Stimulated activated CD4-positive, alpha-beta T cell treated with anti-CD3 and anti-CD28 coated beads, TNF-alpha, amount 100 ng/mL, for 4 hours (primary cell): ENCODE measurements at places on chromosomes 5 and 9.

- DNase-seq, result no peak
Observed at GRCh38 chr9:83800236-83801033, 17.1 kb downstream of the GKAP1 start.

DNA sequence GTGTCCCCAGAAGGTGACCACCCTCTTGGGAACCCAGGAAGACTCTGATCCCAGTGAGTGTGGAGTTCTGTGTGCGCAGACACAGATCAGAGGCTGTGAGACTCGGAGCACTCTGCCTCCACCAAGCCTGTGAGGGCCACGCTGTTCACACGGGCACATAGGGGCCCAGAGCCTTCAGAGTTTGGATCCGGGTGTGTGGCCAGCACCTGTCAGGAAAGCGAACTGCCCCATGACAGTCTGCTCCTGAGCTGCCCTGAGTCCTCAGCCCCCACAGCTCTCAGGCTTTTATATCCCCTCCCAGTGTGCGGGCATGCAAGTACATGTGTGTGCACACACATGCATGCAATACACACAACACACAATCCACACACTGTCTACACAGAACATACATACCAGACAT lies 161.8 kb upstream of the IRX2 start:
- DNase-seq, result no peak

GRCh38 chr9:92404042-92404836 lies at the start of gene OGN:
Gene OGN (minus strand): TSS chr9:92404578. CDS start chr9:92403407, 1,171 bp downstream.
- DNase-seq, result no peak

DNA sequence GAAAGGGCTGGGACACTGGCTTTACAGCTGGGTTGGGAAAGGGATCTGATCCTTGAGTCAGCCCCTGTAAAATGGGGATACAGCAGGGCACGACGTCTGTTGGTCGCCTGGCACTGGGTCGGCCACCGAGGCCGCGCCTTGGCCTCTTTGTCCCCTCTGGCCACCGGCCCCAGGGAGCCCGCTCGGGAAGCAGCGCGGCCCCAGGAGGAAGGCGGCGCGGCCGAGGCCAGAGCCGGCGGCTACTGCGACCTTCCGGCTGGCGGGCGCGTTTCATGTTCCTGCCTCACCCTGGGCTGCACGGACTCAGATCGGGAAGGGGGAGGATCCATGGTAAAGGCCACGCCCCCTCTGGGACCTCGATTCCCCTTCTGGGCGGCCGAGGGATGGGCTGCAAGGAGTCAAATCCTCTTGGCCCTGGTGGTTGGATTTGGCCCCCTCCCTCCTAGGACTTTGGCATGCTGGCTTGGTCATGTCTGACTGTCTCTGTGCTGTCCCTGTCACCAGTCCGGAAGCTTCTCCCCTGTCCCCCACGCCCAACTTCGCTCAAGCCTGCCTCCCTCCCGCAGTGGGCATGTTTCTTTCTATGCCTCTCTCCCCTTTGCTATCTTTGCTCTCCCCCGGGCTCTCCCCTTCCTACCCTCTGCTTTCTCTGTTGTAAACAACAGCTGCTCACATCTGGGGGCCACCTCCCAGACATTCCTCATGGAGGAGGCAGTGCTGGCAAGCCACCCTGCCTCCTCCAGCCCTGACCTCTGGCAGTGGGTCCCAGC lies 25.8 kb downstream of the FPGS start:
- DNase-seq, result no peak

- DNase-seq, result no peak
Observed at GRCh38 chr9:89021154-89021803, 30.0 kb downstream of the S1PR3 start.

- no peak for DNase-seq
Observed at GRCh38 chr5:141369994-141370848, at the start of gene PCDHGB3. Gene PCDHGB3 (plus strand): TSS chr5:141370242. CDS start chr5:141370395, 153 bp downstream.

DNA sequence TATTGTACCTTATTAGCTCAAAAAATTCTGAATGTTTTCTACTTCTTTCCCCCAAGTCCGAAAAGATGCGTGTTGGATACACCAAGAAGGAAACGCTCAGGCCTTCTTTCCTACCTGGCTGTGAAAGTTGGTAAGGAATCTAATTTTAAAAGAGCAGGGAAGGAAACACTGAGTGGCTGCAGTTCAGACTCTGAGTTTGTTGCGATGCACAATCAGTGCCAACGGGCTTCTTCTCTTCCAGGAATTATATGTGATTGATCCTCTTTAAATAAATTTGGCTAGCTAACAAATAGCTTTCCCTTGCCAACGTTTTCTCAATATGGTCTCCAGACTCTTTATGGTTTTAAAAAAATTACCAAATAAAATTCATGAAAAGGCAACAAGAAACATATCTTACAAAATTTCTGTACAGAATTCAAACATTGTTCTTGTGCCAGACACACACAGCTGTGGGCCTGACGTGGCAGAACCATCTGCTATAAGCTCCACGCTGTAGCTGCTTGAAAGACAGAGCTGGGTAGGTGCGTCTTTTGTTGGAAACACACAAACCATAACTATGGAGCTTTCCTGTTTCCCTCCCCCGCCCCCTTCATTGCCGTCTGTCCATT lies 493.1 kb downstream of the ZNF608 start:
- no peak for DNase-seq

GRCh38 chr9:97300586-97300985 lies 6.9 kb upstream of the CCDC180 start:
- no peak for DNase-seq

DNA sequence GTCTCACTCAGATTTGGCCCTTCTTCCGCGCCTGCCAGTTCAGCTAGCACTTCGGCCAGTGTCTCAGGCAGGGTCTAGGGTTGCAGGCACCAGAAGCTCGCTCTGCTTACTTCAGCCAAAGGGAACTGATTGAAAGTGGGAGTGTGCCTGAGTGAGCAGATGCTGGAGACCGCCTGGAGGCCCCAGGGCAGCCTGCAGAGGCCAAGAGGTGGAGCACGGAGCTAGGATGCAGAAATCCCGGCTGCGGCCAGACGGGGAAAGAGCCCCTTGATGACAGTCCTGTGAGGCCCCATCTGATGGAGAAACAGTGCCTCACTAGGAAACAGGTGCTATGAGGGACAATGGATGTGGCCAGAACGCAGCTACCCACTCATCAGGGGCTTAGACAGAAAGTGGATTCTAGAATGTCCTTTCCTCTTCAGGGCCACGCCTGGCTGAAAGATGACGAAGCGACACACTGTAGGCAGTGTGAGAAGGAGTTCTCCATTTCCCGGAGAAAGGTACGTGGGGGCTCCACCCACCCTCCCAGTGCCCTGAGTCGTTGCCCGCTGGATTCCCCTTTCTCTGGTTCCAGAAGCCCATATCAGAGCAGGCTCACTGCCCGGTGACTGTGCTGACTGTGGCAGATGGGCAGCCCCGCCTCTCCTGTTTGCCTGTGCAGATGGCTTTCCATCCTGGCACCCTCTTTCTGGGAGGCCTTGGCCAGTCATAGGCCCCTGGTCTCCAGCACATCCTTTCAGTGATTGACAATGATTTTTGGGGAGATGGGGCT lies 16.1 kb downstream of the HNRNPH1 start:
- no peak for DNase-seq

DNA sequence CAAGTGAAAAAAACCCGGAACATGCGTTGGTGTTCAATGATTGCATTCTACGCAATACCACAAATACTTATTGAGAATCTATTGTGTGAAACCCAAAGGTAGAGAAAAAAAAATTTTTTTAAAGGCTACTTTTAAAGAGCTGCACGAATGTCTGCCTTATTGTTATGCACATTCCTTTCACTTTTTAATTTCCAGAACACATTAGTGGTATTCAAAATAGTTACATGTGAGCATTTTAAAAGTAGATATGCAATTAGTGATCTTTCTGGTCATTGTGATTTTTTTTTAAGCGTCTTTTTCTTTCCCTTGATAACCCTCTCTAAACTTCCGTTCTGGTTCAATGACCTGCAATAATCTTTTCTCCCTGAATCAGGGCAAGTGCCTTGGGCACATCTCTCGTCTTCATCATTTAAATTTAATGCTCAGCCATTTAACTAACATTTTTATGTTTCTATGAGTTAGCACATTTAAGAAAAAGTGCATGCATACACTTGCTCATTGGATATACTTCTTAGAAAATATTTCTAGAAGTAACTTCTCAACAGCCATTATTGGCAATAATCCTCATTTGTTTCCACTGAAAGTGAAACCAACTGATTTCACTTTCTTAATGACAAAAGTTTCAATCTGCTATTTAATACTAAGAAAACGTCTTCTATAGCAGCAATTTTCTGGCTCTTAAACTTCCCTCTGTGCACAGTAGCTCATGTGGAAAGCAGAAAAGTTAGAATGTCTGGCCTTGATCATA lies 80.3 kb downstream of the CDH6 start:
- DNase-seq, result no peak

DNA sequence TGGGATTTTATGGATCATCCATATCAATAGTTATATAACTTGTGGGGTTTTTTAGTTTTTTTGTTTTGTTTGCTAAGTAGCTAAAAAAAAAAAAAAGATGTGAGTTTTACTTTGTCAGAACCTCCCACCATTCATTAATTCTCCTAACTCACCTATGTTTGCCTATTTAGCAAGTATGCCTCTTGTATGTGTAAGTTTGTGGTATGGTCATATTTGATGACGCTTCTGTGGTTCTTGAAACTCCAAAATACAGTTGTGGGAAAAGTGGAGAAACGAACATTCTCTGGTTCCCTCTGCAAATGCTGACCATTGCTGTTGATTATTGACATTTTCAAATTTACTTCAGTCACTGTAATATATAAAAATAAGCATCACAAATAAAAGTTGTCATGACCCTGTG lies 75.7 kb downstream of the PBX3 start:
- DNase-seq, result no peak

- no peak for DNase-seq
Observed at GRCh38 chr5:54927097-54927746, 58.2 kb downstream of the ESM1 start.

- DNase-seq, result no peak
Observed at GRCh38 chr5:5291357-5291756, 131.1 kb upstream of the ICE1 start.

- DNase-seq, result no peak
Observed at GRCh38 chr5:9396285-9396770, 149.5 kb downstream of the SEMA5A start.

GRCh38 chr5:60540856-60541805 lies 158.8 kb downstream of the DEPDC1B start:
- no peak for DNase-seq

DNA sequence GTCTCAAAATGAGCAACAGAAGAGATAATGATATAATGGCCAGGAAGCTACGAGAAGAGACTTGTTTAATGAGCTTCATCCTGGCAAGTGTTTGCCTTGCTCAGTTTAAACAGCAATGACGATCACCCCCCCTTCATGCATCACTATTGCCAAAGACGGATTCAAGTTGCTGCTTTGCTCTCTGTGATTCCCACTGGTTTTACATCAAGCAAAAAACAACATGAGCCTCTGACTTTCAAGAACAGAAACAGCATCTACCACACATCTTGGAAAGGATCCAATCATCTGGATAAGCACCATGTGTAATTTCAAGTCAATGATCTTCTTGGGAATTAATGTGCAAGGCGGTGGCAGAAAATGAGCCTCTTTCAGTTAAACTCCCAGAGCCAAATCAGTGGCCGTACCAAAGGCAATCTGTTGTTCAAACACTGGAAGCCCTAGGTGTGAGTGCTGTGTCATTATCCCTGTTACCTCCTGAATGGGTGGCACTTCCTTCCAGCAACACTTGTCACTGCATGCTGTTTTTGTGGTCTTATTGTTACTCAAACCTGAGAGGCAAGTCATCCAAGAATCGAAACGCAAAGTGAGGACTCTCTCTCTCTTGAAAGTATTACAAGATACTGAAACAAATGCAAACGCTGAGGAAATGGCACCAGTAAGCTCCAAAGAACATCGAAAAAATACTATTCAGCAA lies 72.8 kb downstream of the MED27 start:
- no peak for DNase-seq

GRCh38 chr9:10534850-10535249 lies 78.0 kb downstream of the PTPRD start:
- no peak for DNase-seq

DNA sequence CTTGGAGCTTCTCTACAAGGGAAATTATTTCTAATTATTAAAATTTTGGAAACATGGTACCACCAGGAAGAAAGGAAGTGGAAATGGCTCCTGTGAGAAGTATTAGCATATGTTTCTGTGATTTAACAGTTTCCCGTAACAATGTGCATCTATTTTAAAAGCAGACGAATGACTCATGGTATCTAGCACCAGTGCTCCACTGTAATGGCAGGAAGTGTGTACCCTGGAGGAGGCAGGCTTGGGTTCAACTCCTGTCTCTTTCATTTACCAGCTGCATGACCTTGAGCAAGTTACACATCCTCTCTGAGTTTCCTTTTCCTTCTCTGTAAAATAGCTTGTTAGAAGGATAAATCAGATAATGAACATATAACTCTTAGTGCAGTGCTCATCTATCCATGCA lies 41.0 kb upstream of the ANGPTL2 start:
- DNase-seq, result no peak

- no peak for DNase-seq
Observed at GRCh38 chr5:4911646-4912403, 228.3 kb upstream of the ADAMTS16 start.

- DNase-seq, result no peak
Observed at GRCh38 chr9:119009249-119009648, 360.0 kb downstream of the BRINP1 start.

DNA sequence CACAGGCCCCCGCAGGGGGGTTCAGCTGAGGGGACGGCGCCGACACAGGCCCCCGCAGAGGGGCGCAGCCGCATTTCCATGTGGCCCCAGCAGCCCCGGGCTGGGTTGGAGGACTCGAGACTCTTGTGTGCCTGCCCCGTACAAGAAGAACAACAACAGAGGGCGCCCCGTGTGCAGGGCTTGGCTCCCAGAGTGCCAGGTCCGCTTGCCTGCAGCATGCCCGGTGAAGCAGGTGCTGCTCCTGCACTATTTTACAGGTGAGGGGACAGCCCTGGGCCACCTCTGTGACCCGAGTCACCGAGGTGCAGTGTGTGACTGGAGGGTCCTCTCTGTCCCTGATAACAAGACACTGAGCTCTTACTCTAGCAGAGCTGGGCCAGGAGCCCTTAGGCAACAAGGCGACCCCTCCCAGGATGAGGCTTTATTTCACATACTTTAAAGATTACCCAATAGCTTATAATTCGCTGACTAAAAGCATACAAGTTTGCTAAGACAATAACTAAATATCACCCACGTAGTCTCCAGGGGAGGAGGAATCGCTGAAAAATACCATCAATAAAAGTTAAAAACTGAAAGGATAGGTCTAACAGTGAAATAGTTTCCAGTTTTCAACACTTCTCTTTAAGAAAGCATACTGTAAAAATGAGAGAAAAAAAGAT lies 41.7 kb upstream of the SLC9A3 start:
- no peak for DNase-seq

- no peak for DNase-seq
Observed at GRCh38 chr5:9712506-9712905, 82.4 kb upstream of the TAS2R1 start.
